Motor neuron (in vitro differentiated cells): ENCODE measurements at places on chromosomes 4 and X.

- no peak for ATAC-seq
These were observed 141.4 kb downstream of the EVC2 start for GRCh38 chr4:5566991-5567390.

GRCh38 chr4:54986095-54986846 is 139.1 kb downstream of the KDR start:
- no peak for ATAC-seq

GRCh38 chr4:188992706-188993105 is 853.5 kb downstream of the TRIML1 start:
- no peak for ATAC-seq

DNA sequence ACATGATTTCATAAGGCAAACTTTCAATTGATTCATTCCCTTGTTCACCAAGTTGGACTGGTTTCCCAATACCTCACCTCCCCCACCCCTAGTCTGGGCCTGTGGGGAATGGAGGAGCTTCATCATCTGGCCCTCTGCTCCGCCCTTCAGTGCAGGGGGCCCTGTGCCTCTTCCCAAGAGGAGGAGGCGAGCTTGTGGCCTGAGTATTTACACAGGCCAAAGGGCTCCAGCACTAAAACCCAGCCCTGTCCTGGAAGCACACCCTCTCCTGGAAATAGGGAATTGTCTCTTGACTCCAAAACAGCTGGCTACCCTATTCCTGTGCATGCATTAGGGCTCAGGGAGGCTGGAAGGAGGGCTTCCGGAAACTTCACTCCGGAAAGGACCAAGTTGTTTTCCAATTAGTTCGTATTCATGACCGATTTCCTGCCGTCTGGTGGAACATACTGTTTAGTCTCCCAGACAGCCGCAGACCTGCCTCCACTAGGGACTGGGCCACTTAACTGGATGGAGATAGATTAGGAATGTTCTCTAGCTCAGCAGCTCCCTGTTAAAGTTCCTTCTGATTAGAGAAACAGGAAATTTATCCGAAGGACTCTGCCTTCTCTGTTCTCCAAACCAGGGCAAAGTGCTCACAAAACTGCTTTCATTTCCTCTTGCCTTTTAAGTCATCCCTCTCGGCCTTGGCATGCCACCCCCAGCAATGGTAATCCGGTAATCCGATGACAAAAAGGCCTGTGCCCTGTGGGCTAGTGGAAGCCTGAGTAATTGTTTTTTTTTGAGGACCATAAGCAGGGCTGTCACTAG is 5.8 kb downstream of the SRPX2 start:
- no peak for ATAC-seq

DNA sequence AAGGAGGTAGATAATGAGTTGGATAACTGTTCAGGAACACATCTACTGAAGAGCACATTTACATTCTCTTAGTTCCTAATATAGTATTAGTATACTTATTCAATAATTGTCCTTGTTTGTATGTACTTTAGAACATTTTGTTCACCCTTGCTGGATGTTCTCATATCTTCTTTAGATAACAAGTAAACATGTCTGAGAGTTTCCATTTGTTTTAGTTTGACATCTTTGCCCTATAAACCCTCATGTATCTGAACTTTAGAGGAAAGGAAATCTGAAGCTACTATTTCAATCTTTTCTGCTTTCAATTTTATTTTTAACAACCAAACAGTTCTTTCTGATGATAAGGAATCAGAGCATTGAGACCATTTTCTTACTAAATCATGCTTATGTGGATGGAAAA is 518.6 kb downstream of the RPA4 start:
- ATAC-seq = no peak

- ATAC-seq = no peak
These were observed 27.1 kb downstream of the CD99L2 start for GRCh38 chrX:150871341-150871811.

DNA sequence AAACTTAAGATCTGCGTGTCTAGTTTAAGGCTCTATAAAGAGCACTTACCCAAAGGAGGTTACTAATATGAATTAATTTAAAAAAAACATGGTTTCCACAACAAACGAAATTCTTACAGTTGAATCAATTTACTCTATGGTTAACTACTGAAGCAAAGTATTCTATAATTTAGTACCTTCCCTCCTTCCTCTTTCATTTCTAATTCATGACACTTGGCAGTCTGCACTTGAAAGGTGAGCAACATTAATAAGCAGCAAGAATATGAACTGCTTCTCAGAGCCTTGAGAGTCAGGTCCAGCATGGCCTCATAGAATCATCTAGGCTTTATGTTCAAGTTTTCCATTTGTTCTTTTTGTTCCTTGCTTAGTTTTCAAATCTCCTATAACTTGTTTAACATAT is 42.7 kb downstream of the TAPT1 start:
- no peak for ATAC-seq

DNA sequence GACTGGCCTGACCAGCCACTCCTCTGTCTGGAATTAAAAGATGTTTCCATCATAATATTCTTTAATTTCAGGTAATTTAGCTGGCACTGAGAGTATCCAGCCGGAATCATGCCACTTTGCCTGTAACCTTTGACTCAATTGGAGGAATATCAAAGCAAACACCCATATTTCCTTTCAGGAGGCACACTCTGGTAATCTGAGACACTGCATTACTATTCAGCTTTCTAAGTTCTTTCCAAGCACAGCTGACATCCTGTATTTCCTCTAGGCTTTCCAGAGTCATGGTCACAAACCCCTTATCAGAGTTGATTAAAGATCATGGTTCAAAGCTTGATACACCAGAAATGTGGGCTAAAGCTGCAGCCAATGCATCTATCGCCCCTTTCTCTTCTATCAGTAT is 29.3 kb downstream of the INTS12 start:
- ATAC-seq = no peak

DNA sequence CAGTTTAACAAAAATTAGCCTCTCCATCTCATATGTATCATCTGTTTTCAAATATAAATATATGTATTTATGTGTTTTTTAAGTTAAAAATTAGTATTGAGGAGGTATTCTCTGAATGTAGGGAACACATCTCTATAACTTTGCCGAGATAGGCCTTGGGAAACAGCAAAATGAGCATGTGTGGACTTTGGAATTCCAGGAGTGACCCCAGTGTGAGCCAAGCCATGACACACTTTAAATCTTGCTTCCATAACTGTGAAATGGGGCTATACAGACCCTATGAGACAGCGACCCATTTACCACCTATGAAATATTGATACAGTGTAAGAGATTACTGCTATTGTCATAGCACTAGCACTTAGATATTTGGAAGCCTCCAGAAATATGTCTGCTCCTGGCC is 58.8 kb downstream of the FRMPD4 start:
- no peak for ATAC-seq

- peak; percentile 14 for ATAC-seq
These were observed at the start of gene HTATSF1 for GRCh38 chrX:136497556-136498052. Gene HTATSF1, plus strand, starts transcription at chrX:136497592. Its CDS starts 93 bp downstream, at chrX:136497685.

GRCh38 chr4:176575141-176575730 is 217.5 kb downstream of the VEGFC start:
- no peak for ATAC-seq

- ATAC-seq = no peak
These were observed 96.4 kb downstream of the CHIC2 start for GRCh38 chr4:53967986-53968385.

DNA sequence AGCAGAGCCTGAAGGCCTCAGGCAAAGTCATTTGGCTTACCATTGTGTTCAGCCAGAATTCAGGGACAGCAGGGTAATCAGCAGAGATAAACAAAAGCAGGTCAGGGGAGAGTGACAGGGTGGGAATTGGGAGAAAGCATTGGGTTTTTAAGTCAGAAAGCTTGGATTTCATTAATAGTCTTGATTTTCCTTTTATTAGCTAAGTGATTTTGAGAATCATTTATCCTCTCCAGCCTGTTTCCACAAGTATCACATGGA is 410.1 kb downstream of the HNRNPD start:
- peak; percentile 37 for ATAC-seq

GRCh38 chrX:85419293-85419692 is 39.8 kb upstream of the POF1B start:
- no peak for ATAC-seq

DNA sequence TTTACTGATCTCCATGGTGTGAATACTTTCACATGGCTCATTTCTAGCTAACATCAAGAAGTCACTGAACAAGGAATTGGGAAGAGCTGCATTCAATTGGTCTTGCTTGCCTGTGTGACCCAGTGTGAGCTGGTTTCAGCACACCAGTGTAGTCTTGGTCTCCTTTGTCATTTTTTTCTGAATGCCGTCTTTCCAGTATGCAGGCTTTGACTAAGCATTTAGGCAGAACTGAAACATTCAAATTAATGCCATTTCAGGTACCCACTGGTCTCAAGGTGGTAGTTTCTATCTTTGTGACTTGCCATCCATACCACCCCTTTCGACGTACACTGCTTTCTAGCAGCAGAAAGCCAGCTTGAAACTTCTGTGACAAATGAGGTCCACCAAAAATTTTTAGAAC is 550.5 kb upstream of the BOD1L1 start:
- no peak for ATAC-seq

DNA sequence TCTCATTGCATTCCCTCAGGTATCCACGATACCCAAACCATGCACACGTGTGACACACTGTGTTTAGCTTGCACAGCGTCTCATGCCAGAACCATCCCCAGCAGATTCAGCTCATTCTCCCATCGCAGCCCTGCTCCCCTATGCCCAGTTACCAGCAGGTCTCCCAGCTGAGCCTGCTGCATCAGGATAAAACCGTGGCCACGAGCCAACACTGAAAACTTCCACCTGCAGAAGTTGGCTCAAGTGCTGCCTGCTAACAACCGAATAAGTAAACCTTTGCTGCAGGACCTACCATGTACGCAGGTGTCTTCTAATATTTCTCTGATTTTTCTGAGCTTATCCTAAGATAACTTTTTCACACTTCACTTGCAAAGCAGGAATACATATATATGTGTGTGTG is 120.4 kb upstream of the STS start:
- ATAC-seq = no peak

DNA sequence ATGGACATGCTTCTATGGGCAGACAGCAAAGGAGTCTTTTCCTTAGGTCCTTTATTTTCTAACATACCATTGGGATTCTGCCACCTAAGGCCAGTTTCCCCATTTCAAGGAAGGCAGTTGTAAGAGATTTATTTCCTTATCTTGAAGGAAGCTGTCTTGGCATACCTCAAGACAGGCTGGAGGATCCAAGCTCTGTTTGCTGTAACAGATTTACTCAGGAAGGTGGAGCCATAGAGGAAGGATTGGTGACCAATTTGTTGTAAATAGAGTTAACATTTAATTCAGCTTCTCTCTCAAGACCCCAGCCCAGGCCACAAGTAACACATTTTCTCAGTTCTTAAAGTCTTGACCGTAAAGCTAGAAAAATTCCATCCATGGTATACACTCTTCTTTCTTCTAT is 131.6 kb upstream of the TENM3 start:
- no peak for ATAC-seq

GRCh38 chr4:1984406-1985191 is 24.2 kb downstream of the NELFA start:
- no peak for ATAC-seq

GRCh38 chr4:10171055-10171454 is 54.5 kb upstream of the WDR1 start:
- ATAC-seq = no peak

- no peak for ATAC-seq
These were observed 42.5 kb downstream of the RTL9 start for GRCh38 chrX:110401135-110401534.

GRCh38 chr4:139986689-139987501 is 167.1 kb downstream of the MAML3 start:
- ATAC-seq = peak; percentile 73

GRCh38 chrX:132364313-132364712 is 124.5 kb downstream of the MBNL3 start:
- no peak for ATAC-seq

- ATAC-seq = no peak
These were observed 803.6 kb upstream of the ADGRL3 start for GRCh38 chr4:60396341-60397049.

- no peak for ATAC-seq
These were observed 121.7 kb upstream of the DIPK2B start for GRCh38 chrX:45322382-45322781.

- ATAC-seq = no peak
These were observed 235.2 kb upstream of the FAT1 start for GRCh38 chr4:186958726-186959350.

- no peak for ATAC-seq
These were observed 224.9 kb downstream of the TEX13A start for GRCh38 chrX:104995546-104995945.

DNA sequence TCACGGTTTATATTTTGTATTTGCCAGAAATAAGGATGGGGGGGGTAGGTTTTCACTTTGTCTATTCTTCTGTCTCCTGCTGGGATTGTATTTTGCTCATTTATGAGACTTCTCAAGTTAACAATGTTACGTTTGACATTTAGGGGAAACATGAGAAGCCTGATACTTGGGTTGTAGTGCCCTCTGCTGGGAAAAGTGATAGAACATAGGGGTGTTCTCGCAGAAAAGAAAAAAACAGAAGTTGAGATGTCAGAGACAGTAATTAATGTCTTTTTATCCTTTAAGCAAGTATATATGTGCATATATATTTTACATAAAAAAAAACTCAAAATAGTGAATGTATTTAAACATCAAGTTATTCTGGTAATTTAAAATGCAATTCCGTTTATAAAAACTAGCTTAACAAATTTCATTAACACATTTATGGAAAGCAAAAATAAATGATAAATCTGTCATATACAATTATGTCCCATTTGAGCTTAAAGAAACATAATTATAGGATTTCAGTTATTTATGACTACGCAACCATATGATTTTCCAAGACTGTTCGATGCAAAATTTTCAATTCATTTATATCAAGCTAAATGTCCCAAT is 46.0 kb upstream of the TMPRSS11F start:
- no peak for ATAC-seq

DNA sequence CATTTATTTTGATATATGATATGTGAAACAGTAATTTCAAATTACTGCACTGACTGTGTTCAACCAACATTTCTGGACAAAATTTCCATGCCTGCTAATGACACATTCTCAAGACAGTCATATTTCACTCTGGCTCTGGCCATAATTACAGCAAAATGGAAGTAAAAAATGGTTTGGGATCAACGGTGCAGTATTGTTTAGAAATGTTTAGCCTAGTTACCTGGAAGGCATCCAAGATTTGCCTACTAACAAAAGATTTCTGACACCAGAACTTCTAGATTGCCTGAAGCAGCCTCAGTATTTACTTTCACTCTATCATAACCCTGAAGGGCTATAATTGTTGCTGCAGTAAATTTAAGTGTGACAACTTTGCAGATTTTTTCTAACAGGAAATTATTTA is 416.3 kb downstream of the PCDH10 start:
- peak; percentile 88 for ATAC-seq
